ENCODE measurements at places on chromosomes 2 and 18. TPM values are rescaled to one million over a fixed set of nuclear protein-coding genes. Genes with fewer than 3 reads are reported as not detected.

GRCh38 chr2:67516362-67516761 lies 119.2 kb downstream of the ETAA1 start:
- H3K4me1 ChIP-seq = no peaks in the 10 kb centered on the region
- H3K4me3 ChIP-seq = no peak overlapping the region
- no peaks in the 10 kb centered on the region for H3K36me3 ChIP-seq
- no peak overlapping the region for H3K27ac ChIP-seq
- no peak for DNase-seq

DNA sequence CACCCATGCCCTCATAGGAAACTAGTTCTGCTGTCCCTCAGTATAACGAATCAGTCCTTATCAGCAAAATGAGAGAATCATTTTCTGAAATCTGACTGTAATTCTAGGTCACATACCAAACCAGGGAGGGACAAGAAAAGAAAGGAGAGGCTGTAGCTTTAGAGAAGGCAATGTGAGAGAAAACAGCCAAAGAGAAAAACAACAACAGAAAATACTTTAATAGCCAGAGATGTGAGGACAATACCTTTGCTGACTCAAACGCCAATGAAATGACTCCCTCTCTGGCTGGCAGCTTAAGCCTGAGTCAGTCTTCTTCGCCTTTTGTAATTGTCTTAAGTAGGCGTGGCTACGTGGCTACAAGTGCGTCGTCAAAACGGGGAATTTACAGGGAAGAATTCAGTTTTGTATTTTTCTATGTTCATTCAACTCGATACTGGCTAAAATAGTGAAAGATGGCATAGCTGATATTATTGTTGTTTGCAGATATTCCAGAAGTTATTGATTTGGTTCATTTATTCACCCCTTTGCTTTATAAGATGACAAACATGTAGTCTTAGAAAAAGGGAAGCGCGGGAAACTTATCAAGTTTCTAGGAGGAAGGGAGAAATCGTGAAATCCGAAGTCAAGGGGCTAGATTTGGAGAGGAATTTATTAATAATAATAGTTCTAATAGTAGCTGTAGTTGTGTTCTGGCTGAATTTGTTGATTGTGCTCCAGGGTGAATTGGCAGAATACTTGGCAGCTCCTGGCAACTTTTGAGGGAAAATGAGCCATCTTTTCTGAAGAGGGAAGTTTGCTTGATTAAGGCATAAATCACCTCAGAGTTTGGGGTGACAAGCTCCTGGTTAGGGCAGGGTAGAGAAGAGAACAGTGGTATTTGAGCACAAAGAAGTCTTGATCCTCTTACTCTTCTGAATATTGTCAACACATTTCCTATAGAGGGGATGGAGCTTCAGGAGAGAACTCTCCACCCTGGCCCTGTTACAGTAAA lies at the start of gene IL1A:
TSS of gene IL1A (minus strand) at position 295 of the 991 bp plus-strand sequence. CDS start 723 bp downstream, outside the sequence.
- peak within 1 kb of the TSS; percentile 2 for H3K4me3 ChIP-seq
- DNase-seq = no peak
- peaks cover 10% of the 10 kb centered on the region for H3K27me3 ChIP-seq
- H3K4me1 ChIP-seq = peaks cover 3% of the 10 kb centered on the region

DNA sequence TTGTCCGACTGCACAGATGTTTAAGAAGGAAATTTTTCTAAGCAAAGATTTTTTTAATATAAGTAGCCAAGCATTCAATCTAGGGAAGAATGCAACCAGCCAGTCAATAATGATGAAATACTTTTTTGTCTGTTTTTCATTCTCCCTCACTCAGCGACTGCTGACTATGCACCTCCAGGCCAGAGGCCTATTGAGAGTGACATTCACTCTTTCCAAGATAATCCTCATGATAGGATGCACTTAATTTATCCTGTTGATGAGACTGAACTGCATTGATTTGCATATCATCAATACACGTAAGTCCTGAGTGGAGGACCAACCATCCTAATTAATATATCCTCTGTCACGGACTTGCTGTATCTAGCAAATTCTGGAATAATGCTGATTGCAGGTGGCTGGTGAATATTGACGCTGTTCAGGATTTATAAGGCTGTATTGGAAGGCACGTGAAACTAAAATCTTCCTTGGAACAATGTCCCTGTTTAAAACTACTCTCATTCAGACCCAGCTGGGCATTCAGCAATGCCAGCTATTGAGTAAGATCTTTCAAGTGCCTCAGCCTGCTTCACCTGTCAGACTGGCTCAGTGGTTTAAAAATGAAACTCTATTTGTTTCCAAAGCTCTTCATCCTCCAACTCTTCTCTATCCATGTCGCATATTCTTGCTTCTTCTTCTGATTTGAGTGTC lies 142.2 kb downstream of the MAP2 start:
- no peaks in the 10 kb centered on the region for H3K4me1 ChIP-seq
- H3K27me3 ChIP-seq = no peaks in the 10 kb centered on the region
- no peak overlapping the region for H3K4me3 ChIP-seq
- no peaks in the 10 kb centered on the region for H3K36me3 ChIP-seq

DNA sequence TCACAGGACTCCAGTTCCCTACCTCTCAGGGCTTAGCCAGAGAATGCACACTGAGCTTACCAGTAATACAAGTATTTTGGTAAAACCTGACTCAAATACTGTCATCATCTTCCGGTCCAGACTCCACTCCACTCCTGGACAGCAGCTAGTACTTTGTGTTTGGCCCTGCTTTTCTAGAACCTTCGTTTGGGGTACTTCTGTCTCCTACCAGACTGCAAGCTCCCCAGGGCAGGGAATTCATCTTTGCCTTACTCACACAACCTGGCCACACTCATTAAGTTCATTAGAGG lies 108.9 kb upstream of the CDC42EP3 start:
- no peaks in the 10 kb centered on the region for H3K27me3 ChIP-seq
- H3K27ac ChIP-seq = no peak overlapping the region
- no peak overlapping the region for H3K4me3 ChIP-seq
- no peaks in the 10 kb centered on the region for H3K4me1 ChIP-seq

DNA sequence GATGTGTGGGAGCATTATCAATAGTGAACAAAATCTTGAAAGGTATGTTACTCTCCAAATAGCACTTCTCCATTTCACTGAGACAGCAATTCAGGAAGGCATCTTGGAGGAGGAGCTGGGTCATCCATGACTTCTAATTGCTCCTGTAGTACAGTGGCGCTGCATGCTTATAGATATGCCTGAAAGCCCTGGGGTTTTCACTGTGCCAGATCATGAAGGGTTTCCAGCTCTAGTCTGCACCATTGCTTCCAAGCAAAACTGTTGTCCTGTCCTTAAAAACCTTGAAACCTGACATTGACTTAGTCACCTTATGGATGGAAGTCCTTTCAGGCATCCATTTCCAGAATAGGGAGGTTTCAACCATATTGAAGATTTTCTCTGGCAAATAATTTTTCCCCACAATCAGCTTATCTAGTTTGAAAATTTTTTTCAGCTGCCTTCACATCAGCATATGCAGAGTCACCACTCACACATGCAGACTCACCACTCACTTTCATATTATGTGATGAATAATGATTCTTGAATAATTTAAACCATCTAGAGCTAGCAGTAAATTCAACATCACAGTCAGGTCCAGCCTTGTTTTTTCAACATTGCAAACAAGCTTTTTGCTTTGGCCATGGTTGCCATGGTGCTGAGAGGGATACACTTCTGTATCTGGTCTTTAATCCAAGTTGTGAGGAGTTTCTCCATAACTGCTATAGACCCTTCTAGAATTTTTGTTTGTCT lies 297.1 kb downstream of the CLIP4 start:
- no peak overlapping the region for H3K27ac ChIP-seq
- no peaks in the 10 kb centered on the region for H3K36me3 ChIP-seq
- DNase-seq = no peak
- H3K4me3 ChIP-seq = no peak overlapping the region

Gene MAPK4
- total RNA-seq = not detected

Data from activated CD4-positive, alpha-beta T cell treated with anti-CD3 and anti-CD28 coated beads, Interleukin-2, amount 10 ng/mL, durations not matched to agents 7 days and 5 days (primary cell).